Hepatocyte (in vitro differentiated cells): ENCODE measurements at places on chromosomes 7 and 10.
A peak's percentile ranks its signal among the peaks of the same experiment; 100 is the strongest.

- DNase-seq = peak; percentile 38
These were observed 121.4 kb downstream of the CDK14 start for GRCh38 chr7:90717296-90718060.

GRCh38 chr7:27103489-27104226, 1.2 kb upstream of the HOXA2 start:
- DNase-seq = no peak

DNA sequence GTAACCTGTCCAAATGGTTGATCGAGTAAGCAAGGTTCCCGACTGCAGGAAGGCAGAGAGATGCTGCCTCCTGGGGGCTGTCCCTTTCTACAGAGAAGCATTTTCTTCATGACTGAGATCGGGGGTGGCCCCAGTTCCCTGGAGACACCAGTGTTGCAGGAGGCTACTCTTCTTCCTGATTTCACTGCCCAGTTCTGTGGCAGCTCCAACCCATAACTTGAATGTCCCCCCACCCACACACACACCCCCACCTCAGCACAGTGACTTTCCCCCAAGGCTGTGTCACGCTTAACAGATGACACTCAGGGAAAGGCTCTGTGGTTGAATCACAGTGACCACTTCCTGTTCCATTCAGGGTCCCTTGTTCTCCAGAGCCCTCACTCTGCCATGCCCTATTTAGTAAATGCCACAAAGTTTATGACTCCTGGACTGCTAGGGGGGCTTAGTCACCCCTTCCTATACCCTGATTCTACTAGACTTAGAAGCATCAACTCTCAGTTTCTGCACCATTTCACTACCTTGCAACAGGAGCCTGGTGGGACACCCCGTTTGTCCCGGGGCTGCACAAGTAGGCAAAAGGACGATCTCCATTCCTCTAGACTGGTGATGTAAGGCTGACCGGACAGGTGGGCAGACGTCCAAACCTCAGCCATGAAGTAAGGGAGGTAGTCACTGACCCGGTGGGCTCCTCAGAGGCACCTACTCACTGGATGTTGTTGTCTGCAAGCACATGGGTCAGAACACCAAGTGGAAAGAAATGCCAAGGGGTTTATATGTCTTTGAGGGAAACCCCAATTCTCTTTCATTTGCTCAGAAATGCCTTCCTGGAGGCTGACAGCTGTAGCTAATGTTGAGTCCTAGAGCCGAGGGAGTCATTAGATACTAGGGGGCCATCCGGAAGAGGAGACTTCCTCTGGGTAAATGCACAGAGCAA, 31.3 kb upstream of the SMC3 start:
- DNase-seq = no peak

DNA sequence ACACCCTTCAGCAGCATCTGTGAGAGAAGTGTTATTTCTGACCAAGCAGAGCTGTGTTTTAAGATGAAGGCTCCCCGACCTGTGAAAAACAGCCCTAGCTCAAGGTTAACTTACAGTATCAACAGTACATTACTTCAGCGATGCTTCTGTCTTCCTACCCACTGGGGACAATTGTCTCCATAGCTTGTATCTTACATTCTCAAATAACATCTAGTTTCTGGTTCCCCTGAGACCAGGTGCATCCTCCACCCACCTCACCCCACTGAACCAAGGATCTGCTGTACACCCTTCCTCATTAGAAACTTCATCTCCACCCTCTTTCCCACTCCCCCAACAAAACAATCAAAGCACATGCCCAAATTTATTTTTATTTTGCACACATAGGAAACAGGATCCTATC, 102.0 kb downstream of the VOPP1 start:
- DNase-seq = no peak

DNA sequence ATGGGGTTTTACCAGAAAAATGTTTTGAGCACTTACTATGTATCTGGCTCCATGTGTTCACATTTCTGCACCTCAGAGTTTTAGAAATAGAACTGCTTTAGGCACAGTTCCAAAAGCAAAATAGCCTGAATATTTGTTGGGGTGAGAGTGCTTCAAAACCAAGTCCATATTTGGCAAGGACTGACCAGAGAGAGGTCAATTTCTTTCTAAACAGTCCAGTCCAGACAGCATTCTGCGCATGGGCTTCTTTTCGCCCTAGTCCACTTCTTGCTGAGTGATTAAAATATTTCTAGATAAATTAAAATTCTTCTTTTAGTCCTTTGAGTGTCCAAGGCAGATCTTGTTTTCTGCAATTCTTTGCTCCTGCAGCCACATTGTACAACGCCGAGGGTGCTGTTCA, 427.0 kb downstream of the PHTF2 start:
- DNase-seq = no peak

GRCh38 chr10:74056050-74056818, 58.3 kb downstream of the VCL start:
- no peak for DNase-seq

DNA sequence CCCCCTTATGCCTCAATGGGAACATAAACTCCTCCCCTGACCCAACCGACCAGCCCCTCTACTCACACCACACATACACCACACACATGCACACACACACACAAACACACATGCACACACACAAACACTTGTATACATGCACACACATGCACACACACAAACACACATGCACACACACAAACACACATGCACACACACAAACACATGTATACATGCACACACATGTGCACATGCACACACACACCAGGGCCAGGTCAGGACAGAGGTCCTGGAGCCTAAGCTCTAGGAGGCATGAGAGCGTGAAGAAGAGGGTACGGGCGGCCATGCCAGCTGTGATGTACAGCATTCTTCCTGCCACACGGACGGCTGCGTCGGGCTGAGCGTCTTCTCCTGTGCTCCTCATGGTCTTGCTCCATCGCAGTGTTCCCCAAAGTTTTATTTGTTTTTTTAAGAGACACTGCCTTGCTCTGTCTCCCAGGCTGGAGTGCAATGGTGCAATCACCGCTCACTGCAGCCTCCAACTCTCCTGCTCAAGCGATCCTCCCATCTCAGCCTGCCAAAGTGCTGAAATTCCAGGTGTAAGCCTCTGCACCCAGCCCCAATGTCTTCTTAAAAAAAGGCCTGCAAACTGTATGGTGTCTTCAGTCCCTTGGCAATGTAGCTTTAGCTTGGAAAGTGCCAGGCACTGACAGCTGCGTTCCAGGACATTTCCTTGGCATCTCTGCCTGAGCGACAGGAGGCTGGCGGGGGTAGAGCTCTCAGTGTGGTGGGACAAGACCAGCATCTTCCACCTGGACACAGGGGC, 38.8 kb upstream of the INPP5A start:
- no peak for DNase-seq

GRCh38 chr10:10533437-10533836, 484.2 kb upstream of the CELF2 start:
- peak; percentile 37 for DNase-seq

GRCh38 chr7:119630406-119630969, 642.5 kb upstream of the KCND2 start:
- DNase-seq = no peak

GRCh38 chr7:27771111-27771510, 31.1 kb downstream of the TAX1BP1 start:
- DNase-seq = no peak

- no peak for DNase-seq
These were observed 13.8 kb downstream of the DAGLB start for GRCh38 chr7:6433784-6434615.

GRCh38 chr10:110226543-110226925, 19.1 kb downstream of the MXI1 start:
- peak; percentile 96 for DNase-seq

DNA sequence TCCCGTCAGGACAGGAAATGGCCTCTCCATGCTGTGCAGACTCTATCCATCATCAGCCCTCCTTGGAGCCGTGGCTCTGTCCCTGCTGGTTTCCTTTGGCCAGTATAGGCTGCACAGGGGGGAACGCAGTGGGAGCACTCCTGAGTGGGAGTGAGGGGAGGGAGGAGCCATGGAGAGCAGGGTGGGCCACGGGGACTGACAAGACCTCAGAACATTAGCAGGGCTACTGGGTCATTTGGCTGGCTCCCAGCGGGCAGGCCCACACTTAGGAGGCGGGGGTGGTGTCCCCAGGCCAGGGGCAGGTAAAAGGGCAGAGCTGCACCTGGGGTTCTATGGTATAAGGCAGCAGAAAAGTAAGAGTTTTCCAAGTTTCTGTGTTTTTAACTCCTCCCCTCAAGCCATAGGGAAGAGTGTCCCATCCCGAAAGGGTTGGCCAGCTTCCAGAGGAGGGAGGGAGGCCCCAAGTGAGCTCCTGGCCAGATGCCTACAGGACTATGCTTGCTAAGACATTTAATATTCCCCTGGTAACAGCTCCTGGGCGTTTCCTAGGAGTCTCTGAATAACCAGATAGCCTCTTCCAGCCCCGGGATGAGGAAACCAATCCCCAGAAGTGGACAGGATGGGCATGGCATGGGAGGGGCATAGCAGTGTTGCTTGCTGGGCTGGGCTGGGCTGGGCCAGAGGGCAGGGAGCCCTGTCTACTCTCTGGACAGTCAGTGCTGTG, 5.5 kb upstream of the OPN4 start:
- DNase-seq = peak; percentile 78

DNA sequence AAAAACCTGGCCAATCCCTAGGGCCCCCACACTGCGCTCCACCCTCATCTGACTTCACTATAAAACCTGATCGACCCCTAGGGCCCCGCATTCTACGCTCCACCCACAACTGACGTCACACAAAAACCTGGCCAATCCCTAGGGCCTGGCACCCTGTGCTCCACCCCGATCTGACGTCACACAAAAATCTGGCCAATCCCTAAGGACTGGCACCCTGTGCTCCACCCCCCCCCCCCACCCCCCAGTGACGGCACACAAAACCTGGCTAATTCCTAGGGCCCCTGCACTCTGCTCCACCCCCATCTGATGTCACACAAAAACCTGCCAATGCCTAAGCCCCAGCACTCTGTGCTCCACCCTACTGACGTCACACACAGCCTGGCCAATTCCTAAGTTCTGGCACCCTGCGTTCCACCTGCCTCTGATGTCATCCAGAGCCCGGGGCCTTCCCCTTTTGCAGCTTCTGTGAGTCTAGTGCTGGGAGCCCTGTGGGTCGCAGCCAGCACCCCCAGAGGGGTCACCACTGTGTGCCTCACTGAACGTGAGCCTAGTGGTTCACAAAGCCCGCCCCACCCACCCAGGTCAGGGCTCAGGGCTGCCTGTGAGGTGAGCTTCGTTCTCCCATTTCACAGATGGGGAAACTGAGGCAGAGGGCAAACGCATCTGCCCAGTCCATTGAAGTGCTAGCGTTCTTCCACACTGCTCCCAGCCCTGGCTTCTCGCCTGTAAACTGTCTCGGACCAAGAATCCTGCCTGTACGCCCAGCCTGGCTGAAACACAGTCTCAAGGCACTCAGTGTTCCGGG, 40.6 kb downstream of the MICALL2 start:
- no peak for DNase-seq

GRCh38 chr10:113230011-113230610, 280.1 kb downstream of the TCF7L2 start:
- no peak for DNase-seq

DNA sequence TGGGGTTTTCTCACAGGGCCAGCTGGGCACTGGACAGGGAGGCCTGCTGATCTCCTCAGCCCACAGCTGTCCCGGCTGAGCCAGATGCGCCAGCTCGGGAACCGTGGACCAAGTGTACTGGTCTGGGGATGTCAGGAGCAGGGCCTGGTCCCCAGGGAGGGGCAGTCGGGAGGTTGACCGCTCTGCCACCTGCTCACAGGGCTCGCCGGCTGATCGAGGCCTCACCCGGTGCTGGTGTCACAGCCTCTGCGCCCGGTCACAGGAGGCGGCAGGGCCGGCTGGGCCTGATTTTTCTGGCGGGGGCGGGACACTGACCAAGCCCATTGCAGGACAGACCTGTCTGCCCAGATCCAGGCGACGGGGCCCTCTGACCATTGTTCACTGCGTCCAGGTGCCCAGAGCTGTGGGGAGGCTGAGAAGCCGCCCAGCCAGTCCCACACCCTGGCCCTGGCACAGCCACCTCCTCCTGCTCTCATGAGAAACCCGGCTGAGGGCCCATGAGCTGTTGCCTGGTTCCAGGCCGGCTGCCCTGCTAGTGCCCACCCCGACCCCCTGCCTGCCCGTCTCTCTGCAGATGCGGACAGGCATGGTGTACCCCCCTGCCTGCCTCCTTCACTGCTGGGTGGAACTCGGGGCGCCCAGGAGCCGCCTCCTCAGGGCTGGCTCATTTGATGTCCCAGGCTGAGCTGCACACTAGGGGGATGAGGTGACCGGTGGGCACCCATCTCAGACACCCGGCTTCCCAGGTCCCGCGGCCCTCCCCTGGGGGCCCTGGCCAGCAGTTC, 3.0 kb upstream of the TMEM184A start:
- no peak for DNase-seq

GRCh38 chr7:98870807-98871491, 1.1 kb upstream of the TMEM130 start:
- no peak for DNase-seq

GRCh38 chr10:111137587-111137986, 60.8 kb downstream of the ADRA2A start:
- no peak for DNase-seq

GRCh38 chr10:7475046-7475911, 64.4 kb upstream of the SFMBT2 start:
- DNase-seq = no peak

- DNase-seq = no peak
These were observed 61.5 kb upstream of the RPA3 start for GRCh38 chr7:7779888-7780287.

- no peak for DNase-seq
These were observed 90.0 kb downstream of the GRK5 start for GRCh38 chr10:119297207-119297968.

DNA sequence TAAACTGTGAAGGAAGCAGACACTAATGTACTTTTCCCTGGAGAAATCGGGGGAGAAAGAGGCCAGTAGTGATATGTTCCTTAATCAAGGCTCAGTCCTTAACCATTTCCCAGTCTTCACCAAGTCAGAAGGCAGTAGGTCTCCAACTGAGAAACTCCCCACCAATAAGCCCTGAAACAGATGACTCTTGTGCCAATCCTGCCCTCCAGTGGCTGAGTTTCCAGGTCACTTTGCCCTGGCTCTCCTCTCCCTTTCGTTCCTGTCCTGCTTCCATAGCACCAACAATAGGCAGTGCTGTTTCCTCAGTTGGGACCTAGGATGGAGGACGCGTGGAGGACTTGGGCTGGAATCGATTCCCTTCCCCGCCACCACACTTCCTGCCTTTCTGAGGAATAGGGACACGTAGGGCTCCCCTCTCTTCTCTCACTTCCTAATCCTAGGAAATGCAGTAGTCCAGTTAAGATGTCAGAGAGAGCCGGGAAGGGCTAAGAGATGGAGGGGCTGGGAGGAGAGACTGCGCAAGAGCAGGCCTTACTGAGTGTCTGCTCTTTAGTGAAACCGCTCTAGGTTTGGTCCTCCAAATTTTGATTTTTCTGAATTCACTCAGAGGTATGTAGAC, 23.4 kb downstream of the ATOH7 start:
- DNase-seq = peak; percentile 80

GRCh38 chr10:22017283-22018020, 13.9 kb upstream of the DNAJC1 start:
- DNase-seq = no peak

GRCh38 chr7:158228986-158229385, 358.6 kb downstream of the PTPRN2 start:
- no peak for DNase-seq
